ENCODE measurements at places on chromosomes 6 and 20.

GRCh38 chr6:39688494-39688893 is 36.7 kb downstream of the KIF6 start:
- DNase-seq: no peak

- DNase-seq: no peak
Observed at GRCh38 chr20:43191946-43192863, 2.5 kb upstream of the PTPRT start.

GRCh38 chr6:105941621-105942412 is 144.3 kb upstream of the PRDM1 start:
- no peak for DNase-seq

DNA sequence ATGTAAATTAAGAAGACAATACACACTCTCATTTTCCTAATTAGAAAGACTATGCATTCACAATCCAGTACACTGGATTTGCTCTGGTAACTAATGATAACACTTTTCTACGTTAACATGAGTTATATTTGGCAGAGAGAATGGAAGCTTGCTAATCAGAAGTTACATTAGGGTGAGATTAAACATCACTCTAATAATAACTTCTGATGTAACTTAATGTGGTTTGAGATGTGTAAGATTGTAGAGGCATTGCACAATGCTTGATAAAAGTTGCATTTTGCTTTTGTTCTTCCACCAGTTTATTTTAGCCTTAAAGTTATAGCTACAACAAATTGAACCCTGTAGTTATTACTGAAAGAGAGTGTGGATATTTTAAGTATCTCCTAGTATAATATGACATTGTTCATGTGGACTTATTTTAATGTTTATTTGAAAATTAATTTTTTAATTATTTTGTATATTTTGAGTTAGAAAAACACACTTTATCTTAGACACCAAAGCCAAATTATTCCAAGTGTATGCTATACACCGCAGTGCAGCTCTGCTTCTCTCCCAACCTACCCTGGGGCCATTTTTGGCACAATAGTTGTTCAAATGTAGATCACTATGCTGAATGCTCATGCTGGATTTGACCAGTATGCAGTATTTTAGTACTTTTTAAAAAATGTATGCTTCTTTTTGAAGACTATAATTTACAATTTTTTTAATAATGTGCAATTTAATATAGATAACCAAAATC is 143.2 kb downstream of the SLC16A10 start:
- DNase-seq: no peak

- DNase-seq: peak; percentile 30
Observed at GRCh38 chr6:166958926-166959861, 2.8 kb upstream of the RNASET2 start.

DNA sequence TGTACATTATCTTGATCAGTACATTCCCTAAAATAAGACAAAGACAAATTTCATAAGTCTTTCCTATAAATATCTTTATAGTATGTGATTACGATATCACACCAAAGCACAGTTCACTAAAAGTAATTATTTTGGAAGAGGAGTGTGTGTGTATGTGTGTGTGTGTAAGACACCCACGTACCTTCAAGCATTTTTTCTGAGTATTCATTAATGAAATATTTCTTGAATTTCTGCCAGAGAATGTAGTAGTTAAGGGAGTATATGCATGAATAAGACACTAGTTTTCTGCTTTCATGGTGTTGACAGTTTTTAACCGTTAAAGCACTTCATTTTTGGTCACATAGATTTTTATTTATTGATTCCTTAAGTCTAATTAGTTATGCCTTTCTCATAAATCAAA is 36.8 kb downstream of the MANEA start:
- no peak for DNase-seq

- DNase-seq: no peak
Observed at GRCh38 chr20:620246-620645, 10.1 kb upstream of the TCF15 start.

GRCh38 chr6:32118782-32119628 is 9.0 kb downstream of the ATF6B start:
- DNase-seq: peak; percentile 57

DNA sequence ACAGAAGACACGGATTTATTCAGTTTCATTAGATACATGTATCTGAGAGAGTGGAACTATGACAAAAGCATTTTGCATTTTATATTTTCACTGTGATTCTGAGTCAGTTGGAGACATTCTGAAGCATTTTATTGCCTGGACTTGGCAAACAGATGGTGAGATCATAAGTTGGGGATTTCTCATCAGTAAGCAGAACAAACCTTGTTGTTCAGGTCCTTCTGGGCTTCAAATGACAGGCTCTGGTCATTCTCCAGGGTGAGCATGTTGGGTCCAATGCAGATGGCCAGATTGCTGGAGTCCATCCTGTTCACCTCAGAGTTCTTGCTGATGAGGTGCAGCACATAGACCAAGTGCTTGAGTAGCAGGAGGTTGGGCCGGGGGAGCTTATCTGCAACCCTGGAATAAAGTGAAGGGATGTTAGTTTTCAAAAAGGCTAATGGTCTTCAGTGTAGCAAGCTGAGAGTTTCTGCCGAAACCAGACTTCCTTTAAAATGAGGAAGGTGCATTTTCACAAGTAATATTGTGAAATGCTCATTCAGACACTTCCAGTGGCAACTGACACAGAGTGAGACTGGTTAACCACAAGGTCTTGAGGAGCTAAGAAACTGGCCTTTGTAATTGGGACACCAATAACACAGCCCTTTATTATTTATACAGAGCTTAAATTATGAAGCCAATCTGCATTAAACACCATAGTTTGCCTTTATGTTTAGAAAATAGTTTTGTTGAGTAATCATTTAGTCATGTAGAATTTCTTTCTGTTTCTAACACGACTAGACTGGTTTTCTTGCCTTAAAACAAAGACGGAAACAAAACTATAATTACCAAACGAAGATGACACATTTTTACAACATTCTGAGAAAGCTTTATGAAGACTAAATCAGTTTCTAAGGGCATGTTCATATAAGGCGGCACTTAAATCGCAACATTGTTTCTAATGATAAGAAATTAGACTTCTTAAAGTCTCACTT is 5.6 kb downstream of the TAGAP start:
- DNase-seq: no peak

- DNase-seq: no peak
Observed at GRCh38 chr6:155530219-155530834, 74.7 kb upstream of the NOX3 start.

GRCh38 chr6:71324194-71324785 is 35.7 kb downstream of the OGFRL1 start:
- no peak for DNase-seq

DNA sequence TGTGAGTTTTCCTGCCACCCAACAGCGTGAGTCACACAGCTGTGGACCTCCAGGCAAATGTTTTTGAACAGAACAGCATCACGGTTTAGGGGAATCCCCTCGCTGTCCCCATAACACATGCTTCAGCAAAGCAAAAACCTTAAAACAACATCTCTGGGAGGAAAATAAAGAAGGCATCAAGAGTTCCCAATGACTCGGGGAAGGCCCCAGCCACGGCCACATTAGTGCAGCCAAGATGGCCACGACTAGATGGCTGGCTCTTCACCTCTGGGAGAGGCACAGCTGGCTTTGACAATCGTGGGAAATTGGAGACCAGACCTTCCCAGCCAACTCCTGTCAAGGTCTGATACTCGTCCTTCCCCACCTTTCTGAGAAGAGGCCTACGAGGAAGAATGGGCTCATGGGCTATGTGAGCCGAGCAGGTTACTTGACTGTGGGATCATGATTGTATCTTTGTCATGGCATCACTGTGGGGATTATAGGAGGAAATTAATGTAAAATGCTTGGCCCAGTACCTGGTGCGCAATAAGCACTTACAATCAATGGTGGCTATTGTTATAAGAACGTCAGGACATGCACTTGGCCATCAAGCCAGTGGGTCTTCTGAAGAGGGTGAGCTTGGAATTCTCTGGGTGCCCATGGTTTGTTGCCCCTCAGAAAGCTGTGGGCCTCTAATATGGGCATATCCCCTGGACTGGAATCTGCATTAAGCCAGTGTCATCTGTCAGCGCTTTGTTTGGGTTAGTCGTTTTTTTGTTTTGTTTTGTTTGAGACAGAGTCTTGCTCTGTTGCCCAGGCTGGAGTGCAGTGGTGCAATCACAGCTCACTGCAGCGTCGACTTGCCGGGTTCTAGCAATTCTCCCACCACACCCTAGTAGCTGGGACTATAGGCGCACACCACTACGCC is 43.6 kb downstream of the FGD2 start:
- DNase-seq: peak; percentile 74

GRCh38 chr6:36247693-36248092 is 22.2 kb upstream of the PNPLA1 start:
- DNase-seq: no peak

- DNase-seq: no peak
Observed at GRCh38 chr6:3623451-3624249, 127.9 kb downstream of the PXDC1 start.

DNA sequence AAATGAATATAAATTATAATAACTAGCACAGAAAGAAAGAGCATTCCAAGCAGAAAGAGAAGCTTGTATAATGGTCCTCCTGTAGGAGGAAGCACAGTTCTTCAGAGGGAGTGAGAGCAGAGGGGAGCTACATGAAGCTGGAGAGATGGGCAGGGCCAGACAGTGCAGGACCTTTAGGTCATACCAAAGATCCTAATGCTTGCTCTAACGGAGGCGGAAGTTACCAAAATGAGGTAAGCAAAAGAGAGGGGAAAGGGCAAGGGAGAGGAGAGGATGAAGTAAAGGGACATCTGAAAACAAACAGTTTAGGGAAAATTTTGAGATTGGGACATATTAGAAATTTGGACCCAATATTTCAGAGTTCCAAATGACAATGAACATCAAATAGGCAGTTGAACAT is 50.2 kb downstream of the HBS1L start:
- DNase-seq: no peak

DNA sequence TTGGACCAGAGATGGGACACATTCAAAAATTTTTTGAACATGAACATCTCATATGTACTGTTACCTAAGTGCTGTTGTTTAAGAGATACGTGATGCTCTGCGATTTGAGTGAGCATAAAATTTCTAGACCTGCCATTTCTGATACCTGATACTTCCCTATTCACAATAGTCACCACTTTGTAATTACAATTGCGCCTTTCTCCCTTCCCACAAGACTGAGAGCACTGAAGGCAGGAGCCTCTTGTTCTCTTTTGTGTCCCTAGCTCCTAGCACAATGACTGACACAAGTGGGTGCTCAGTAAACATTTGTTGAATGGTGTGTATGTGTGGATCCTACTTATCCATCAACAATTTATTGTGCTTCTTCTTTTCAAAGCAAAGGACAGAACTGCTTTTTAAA is 92.8 kb upstream of the TMEM30A start:
- DNase-seq: no peak

DNA sequence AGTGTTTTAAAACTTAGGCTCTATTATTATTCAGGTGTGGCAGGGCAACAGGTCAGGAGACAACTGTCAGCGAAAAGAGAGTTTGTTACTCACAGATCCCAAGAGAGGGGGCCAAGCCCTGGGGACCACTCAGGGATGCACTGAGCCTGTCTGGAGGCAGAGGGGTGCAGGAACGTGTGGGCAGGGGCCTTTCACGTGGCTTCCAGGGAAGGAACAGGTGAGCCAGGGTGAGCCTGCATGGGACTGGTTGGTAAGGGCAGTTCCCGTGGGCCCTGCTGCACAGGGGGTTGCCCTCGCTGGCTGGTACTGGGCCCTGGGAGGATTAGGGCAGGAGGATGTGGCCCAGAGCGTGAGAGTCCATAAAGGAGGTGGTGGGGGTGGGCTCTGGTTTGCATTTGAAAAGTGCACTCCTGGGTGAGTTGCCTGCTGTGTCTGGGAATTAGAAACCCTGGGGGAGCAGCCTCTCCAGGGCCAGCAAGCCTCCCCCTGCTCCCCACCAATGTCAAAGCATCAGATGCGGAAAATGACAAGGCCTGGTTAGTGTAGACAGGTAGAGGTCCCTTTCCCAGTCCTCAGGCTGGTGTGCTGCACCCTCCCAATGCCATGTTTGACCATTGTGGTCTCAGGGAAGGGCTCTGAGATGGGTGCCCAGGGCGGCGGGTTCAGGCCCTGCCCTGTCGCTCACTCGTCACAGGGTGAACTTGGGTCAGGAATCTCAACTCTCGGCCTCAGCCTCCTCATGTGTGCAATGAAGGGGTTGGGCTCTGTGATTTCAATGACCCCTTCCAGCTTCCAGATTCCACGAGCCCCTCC is 127.4 kb upstream of the RPS6KA2 start:
- DNase-seq: no peak

DNA sequence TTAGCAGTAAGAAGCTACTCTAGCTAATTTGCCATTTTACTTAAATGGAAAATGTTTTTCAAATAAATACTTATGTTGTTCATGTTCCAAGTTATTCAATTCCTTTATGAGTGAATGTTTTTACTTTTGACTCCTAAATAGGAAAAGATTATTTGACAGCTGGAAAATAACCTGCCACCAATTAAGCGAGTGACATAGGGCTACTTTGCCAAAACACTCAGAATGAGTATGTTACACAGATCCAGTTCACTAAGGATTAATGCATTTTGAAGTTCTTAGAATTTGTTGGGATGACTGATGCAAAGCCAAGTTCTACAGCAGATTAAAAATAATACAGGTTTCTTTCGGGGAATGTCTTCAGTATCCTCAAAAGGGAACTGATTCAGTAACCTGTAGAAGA is 144.4 kb downstream of the ADGRG6 start:
- DNase-seq: no peak

DNA sequence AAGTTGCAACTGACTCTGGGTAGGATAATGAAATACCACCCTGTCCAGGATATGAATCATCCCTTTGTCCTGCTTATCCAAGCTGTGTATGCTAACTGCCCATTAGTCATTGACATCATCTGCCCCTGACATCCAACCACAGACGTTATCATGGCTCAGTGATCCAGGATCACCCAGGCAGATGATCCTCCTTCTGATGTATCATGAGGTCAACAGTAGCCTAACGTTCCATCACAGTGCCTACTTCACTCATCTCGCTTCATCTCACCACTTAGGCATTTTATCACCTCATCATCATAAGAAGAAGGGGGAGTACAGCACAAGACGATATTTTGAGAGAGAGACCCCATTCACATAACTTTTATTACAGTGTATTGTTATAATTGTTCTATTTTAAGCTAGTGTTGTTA is 13.4 kb upstream of the BTN3A2 start:
- no peak for DNase-seq

DNA sequence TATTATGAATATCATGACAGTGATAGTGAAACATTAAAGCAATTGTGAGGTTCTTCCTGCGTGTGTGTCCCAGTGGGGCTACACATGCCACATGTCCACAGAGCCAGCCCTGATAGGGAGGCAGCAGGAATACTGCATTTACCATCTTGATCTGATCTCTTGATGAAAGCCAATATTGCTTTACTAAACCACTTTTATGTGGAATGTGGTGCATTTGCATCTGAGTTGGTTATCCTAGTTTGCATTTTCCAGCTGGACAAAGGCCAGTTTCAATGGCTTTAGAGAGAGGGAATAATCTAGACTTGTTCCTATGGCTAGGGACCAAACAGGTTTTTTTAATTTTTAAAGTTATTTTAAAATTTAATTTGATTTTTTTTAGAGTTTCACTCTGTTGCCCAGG is 216.3 kb upstream of the FERMT1 start:
- no peak for DNase-seq

Measured in activated CD4-positive, alpha-beta T cell treated with anti-CD3 and anti-CD28 coated beads, Interleukin-2, amount 50 U/mL, for 4 hours (primary cell).